NCI-H510A (cell line): ENCODE measurements at places on chromosomes 5 and 9.

DNA sequence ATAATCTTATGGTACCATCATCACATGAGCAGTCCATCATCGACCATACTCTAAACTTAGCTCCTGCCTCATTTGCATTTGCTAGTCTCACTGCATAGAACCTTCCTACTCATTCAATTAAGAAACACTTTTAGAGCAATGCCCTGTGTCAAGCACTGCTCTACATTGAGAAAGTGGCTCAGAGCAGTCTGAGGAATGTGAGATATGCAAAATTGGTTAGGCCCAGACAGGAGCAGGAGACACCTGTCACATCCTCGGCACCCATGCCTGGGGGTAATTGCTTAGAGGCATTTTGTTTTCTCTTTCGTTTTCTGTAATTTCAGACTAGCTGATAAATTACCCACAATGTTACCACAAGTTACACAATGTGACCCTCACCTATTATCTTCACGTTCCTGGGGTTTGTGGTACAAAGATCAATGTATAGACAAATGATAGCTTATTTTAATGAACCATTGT lies 4.9 kb upstream of the RARS1 start:
- no peak for DNase-seq

DNA sequence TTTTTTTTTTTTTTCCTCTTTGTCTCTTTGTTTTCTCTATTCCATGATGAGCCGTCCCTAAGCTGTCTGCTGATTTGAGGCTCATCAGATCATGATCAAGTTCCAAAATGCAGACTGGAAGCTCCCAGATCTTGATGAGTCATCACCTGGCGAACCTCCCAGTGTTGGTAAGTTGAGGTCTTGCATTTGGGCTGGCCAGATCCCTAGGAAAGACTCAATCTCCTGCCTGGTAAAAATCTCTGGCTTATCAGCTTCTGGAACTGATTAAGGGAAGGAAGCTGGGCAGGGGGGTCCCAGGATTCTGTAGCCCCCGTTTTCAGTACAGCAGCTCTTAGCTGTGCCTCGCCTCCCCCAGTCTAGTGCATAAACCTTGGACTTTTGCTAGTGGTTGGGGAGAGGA lies 69.0 kb downstream of the TSPAN17 start:
- no peak for DNase-seq

DNA sequence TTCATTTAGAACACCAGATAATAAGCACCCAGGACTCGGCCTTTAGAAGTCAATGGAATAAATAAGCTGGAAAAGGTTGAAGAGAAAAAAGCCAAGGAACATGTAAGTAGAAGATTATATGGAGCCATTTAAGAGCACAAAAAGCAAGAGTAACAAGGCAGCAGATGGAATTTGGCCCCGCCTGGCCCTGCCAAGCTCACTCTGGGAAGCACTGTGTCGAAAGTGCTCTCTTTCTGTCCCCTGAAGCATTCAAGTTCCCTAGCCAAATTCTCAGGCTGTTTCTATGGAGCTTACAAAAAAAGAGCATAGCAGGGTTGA lies 73.0 kb upstream of the GPR151 start:
- no peak for DNase-seq

GRCh38 chr9:75669721-75670120 lies 220.8 kb upstream of the PCSK5 start:
- DNase-seq: no peak

- DNase-seq: no peak
Measured at GRCh38 chr9:136466155-136466541, 16.7 kb downstream of the SEC16A start.
